A172 (cell line): ENCODE measurements at places on chromosomes 7 and 10.

DNA sequence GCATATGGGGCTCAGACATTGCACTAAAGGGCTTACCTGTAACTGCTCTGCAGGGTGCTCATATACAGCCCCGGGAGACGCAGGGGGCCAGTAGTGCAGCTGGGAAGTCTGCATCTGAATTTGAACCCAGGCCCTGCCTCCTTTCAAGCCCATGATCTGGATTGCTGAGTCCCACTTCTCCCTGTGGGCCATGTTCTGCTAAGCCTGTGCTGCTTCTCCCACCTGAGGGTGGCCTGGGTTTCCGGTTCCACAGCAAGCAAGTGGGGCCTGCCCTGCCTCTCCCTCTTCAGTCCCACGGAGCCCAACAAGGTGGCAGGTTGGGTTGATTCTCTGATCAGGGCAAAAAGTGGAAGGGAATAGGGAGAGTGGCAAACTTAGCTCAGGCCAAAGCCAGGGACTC is 56.6 kb upstream of the GDF10 start:
- DNase-seq: no peak

DNA sequence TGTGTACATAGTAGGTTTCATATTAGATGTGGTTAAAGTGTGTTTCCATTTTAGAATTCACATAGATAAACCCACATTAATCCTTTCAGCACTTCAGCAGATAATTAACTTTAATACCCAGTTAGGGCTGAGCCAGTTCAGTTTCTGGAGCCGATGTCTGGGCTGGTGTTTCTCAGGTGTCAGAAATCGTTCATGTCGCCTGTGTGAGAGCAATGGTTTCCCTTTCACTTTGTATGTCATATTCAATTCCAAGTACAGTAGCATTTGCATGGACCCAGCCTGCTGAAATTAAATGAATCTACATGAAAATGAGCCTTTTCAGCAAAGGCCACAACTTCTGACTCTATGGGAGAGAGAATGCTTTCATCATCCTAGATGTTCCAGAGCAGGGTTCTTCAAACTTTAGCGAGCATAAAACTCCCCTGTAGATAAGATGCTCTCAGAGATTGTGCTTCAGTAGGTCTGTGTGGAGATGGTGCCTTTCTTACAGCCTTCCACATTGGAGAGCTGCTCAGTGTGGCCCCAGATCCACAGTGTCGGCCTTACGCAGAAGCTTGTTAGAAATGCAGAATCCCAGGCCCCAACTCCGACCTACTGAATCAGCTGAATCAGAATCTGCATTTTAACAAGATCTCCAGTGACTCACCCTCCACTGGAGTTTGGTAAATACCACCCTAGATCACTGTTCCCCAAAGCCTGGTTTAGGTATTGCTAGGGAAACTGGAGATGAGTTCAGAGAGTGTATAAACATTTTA is 19.6 kb downstream of the WIPF3 start:
- DNase-seq: no peak

DNA sequence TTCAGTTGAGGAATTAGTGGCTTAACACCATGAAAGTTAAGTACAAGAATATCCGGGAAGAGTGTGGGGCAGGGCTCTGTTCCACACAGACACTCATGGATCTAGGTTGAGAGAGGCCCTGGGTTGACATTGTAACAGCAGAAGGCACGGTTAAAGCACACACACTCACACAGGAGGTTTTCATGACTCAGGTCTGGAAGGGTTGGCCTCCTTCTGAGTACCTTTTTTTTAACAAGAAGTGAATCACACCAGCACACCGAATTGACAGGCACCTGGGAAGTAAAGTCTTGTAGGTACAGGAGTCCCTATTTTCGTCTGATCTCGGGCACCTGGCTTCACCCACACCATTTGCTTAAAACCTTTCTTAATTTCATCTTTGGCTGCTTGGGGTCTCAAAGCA is 509.4 kb upstream of the ADARB2 start:
- DNase-seq: no peak

DNA sequence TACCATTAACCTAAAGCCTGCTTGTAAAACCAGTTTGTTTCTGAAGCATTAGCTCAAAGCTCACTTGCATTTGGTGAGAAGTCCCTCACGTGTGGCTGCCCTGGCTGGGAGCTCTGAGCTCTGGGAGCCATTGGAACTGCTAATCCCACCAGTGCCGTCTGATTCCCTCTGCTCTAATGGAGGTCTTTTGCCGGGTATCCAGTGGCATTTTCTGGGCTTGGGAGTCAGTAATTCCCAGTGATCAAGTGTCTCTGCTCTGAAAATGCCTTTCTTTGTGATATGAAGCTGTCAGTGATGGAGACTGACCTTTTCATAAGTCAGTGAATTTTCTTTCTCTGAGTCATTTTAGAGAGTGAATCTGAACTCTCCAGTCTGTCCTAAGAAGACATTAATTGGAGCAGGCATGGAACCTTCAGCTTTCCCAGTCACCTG is 36.9 kb upstream of the FAM20C start:
- peak; percentile 9 for DNase-seq

DNA sequence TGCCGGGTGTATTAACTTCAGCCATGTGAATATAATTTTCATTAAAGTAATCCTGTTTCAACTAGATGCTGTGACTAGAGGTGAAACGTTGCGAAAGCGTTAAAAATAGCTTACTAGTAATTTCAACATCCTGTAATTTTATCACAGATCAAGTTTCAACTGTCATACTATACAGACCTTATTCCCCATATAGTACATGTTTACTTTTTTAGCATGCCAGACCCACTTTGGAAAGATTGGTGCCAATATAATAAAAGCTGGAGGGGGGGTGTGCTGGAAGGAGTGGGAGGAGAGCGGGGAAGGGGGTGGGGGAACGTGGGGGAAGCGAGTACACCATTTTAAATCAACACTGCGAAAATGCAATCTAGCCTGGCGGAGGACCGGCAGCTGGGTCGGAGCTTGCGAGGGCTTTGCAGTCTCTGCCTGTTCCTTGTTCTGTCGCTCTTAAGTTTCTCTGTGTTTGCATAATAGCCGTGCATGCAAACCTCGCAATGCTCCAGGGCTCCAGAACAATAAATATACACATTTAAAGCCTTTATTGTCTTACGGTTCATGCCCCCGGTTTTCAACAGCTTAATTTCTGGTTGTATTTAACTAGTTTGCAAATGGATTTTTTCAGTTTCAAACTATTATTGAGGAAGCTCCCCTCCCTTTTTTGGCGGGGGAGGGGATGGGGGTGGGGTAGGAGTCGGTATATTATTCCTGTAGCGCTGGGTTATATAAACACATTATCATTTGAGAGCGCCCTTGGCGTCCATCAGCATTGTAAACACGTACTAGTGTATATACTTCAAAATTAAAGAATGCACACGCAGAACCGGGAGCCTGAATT is 1.3 kb upstream of the ARID5B start:
- DNase-seq: peak; percentile 65

DNA sequence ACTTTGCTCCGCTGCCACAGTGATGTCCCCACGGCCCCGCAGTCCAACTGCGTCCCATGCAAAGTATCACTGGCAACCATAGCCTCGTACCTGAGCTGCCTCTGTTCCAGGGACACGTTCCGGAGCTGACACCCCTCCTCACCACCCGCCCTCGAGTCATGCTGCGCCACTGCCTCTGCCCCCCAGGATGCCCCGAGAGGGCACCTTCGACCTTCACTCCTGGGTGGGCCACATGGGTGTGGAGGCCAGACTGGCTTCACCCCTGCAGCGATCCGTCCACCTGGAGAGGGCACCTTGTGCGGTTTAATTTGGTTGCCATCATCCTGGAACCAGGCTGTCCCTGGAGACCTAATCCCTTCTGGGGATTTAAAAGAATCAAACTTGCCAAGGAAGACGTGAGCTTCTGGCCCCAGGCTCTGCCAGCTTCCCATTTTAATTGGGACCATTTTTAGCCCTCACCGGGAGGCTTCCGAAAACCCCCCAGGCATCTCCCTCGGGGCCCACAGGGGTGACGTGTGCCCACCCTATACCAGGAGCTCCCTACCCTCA is 19.2 kb upstream of the TNRC18 start:
- DNase-seq: no peak
